ENCODE measurements at places on chromosomes 4 and X.

GRCh38 chrX:123878252-123878721 is 18.4 kb downstream of the XIAP start:
- DNase-seq: no peak

- no peak for DNase-seq
These were observed 215.1 kb upstream of the SFRP2 start for GRCh38 chr4:154004016-154004415.

DNA sequence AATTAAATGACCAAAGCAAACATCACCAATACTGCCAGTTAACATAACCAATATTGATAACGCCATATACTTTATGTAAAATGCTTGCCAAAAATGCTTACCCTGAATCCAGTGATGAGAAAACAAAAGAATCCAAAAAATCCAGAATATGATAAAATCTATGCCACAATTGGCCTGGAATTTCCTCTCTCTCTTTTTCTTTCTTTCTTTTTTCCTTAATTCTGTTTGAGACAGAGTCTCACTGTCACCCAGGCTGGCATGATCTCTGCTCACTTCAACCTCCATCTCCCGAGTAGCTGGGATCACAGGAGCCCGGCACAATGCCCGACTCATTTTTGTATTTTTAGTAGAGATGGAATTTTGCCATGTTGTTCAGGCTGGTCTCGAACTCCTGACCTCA is 9.8 kb upstream of the SLC7A11 start:
- no peak for DNase-seq

DNA sequence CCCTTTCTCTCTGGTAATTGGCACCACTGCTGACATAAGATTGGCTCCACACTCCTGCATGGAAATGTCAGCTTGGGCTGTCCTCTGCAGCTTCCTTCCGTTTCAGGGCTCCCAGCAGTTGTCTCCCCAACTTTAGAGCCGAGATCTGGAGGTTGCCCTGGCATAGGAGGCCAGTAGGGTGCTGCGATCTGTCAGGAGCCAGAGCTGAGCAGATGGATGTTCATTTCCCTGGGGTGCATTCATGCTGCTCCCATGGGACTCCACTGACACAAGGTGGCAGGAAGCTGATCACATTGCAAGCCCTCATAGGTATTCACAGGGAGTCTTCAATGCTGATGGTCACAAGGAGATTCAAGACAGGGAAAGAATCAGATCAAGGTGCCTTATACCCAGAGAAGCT is 116.6 kb upstream of the RAI2 start:
- no peak for DNase-seq

DNA sequence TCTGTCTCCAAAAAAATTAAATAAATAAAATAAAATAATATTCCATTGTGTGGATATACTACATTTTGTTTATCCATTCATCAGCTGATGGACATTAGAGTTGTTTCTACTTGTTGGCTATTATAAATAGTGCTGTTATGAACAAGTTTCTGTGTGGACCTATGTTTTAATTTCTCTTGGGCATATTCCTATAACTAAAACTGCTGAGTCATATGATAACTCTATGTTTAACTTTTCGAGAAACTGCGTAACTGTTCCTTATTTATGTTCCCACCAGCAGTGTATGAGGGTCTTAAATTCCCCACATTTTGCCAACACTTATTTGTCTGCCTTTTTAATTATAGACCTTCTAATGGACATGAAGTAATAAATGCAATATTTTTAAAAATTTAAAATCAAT is 369.5 kb downstream of the CHIC1 start:
- no peak for DNase-seq
